Central memory CD4-positive, alpha-beta T cell (primary cell): ENCODE measurements at places on chromosomes 1 and 21.
A peak's percentile ranks its signal among the peaks of the same experiment; 100 is the strongest.

GRCh38 chr1:31445951-31446350, 32.9 kb downstream of the SERINC2 start:
- DNase-seq = no peak

DNA sequence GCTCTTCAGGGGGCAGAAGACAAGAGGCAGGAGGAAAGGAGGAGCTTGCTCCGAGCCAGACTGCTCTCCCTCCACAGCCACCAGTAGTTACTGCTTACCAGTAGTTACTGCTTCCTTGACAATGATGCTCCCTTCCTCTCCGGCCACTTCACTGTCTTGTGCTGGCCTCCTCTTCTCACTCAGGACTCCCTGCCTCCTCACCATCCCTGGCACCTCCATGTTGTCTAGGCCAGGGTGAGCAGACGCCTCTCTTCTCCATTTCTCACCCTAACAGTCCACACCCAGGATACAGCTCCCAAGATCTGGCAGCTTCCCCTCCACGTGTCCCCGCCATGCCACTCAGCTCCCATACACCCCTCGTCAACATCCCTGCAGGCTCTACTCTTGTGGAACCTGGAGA, 82.4 kb upstream of the TLR5 start:
- DNase-seq = no peak

DNA sequence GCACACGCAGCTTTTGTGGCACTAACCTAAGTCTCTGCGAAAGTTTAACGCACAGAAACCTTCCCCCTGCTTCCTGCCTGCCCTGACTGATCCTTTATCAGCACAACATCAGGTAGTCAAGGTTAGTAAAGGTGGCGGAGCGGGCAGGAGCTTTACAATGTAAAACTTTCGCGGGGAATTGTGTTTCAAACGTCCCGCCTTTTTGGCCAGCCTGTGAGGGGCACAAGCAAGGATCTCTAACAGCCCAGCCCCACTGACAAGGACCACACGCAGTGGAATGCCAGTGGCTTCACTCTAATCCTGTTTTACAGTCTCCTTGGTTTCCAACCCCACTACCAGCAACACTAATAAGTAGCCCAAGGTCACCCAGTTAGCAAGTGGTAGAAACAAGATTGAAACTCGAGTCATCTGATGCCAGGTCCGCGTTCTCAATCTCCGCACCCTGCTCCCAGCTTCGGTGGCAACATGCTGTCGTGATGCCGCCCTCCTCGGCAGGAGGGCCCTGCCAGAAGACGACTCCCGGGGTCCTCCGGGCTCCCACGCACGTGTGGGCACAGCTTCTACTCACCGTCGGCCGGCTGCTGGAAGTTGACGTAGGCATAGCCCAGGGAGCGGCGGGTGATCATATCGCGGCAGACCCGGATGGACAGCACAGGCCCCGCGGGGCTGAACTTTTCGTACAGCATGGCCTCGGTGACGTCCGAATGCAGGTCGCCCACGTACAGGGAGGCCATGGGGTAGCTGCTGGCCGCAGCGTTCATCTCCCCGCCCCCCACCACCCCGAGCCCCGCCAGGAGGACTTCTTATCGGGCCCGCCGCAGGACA, 1.2 kb downstream of the PABPC4 start:
- DNase-seq = peak; percentile 58

DNA sequence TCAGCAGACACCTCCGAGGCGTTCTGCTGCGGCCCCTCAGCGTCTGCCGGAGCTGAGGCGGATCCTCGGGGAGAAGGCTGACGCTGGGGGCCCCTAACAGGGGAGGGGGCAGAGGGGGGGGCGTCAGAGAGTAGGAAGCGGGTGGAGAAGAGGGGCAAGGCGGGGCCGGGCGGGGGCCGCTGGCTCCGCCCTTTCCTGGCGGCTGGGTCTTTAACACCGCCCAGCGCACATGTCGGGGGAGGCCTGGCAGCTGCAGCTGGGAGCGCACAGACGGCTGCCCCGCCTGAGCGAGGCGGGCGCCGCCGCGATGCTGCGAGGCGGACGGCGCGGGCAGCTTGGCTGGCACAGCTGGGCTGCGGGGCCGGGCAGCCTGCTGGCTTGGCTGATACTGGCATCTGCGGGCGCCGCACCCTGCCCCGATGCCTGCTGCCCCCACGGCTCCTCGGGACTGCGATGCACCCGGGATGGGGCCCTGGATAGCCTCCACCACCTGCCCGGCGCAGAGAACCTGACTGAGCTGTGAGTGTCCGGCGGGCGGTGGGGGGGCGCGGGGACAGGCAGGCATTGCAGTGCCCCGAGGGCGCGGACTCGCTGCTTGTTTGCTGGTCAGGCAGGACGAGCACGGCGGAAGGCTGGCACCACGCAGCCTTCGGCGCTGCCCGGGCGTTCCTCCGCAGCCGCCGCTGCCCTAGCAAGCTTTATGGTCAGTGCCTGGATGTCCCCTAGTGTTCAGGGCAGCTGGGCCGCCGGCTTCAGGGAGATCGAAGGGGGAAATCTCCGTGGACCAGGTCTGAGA, at the start of gene NTRK1:
TSS of gene NTRK1 (plus strand) at position 238 of the 796 bp plus-strand sequence. CDS start at position 308, 70 bp downstream.
- DNase-seq = peak; percentile 39

- DNase-seq = no peak
These were observed 35.4 kb downstream of the TNFRSF9 start for GRCh38 chr1:7905262-7905661.

DNA sequence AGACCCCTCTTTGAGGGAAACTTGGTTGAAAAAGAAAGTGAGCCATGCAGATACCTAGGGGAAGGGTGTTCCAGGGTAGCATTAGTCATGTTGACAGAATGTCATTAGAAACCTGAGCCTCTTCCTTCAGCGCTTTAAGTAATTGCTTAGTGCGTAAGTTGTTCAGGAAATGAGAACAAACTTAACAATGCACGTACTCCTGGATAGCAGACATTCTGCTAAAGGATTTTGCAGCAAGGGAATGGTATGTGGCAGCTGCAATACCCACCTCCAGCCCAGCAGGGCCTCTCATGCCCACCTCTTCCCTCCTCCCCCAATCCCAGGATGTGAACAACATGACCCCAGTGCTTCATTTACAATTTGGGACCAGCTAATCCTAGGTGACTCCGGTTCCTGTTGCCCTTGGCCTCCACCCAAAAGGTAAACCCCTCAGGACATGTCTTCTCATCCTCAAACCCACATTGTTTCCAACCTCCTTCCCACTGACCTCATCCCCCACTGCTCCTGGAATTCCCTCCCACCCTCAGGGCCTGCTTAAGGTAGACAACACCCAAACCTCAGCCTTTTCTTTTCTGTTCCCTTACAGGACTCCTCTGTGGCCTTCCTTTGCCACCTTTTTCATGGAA, 98.0 kb upstream of the BCAR3 start:
- DNase-seq = no peak

DNA sequence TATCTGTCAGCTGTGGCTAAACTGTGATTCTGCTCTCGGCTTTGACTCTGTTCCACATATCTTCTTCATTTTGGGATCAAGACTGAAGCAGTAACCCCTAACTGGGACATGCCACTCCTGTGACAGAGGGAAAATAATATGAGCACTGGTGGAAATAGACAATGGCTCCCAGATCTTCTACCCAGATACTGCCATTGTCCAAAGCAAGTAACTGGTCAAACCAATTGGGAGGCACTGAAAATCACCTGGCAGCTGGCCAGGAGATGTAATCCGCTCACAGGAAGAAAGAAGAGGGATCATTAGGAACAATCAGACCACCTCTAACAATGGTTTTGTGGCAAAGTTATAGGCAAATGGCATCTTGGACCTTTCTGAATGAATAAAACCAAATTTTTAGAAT, 10.7 kb downstream of the SNX7 start:
- DNase-seq = no peak

GRCh38 chr1:157288996-157289395, 150.8 kb upstream of the ETV3 start:
- DNase-seq = no peak

- DNase-seq = no peak
These were observed 664 bp downstream of the BACE2 start for GRCh38 chr21:41168391-41169257.

DNA sequence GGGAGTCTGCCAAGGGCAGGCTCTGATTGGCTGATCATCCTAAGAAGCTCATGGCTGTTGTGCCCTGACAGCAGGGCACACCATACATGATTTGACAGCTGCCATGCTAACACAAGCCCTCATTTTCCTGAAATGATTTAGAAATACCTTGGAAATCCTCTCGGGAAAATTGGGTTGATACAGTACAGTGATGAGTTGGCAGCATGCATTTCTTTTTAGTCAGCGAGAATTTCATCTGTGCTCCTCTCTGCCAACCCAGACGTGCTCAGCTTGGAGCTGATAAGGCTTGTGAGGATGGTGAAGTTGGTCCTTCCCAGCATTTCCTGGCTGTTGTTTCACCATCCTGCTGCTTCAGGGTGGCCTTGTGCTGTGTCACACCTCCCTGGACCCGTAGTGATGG, 22.6 kb upstream of the KCNQ4 start:
- no peak for DNase-seq

DNA sequence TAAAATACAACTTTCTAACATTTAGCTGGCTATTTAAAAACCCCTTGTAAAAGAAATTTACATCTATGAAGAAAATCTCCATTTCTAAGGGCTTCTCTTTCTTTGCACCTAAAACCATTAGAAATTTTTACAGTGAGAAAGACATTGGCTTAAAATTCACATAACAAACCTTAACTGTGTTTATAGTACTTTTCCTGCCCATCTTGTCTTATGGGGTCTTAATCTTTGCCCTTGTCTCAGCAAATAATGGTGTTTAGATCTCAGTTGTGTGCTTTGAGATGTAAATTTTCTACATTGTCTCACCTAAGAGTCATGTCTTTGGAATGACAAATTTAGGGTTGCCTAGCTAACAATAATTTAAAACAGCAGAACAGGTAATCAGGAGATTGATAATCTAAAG, 71.5 kb downstream of the DDAH1 start:
- no peak for DNase-seq

DNA sequence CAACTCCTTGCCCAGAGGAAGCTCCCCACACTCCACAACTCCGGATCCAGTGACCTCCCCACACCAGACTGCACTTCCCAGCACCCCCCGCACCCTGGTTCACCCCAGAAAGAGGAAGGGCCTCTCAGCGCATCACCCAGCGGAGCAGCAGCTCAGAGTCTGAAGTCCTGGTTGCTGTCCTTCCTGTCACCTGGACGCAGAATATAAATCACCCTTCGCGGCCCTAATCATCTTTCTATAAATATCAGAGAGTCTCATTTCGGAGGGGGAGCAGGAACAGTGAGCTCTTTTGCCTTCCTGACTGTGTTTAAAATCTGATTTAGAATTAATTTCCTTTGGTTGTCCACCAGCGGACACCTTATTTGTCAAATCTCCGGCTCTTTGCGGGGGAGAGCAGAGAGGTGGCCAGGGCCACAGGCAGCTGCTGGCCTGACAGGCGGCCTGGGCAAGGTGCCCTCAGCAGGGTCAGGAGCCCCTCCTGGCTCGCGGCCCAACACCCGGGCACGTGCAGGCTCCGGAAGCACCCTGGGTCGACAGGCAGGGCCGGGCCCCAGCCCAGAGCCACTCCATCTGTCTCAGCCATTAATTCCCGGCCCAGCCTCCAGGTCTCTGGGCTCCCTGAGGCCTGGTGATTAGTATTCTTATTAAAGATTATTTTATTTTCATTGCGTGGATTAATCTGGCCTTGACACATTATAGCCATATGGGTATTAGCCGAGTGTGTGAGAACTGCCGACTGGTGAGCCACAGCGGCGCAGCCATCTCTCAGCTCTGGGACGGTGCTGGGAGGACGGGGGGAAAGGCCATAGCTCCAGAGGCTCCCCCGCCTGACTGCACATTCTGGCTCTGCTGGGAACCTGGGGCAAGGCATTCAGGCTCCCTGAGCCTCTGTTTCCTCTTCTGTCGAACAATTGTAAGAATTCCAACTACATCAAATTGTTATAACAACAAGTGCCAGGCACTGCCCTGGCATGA, 19.7 kb downstream of the EPHA8 start:
- no peak for DNase-seq

- no peak for DNase-seq
These were observed 590 bp upstream of the TACSTD2 start for GRCh38 chr1:58577654-58578030.

DNA sequence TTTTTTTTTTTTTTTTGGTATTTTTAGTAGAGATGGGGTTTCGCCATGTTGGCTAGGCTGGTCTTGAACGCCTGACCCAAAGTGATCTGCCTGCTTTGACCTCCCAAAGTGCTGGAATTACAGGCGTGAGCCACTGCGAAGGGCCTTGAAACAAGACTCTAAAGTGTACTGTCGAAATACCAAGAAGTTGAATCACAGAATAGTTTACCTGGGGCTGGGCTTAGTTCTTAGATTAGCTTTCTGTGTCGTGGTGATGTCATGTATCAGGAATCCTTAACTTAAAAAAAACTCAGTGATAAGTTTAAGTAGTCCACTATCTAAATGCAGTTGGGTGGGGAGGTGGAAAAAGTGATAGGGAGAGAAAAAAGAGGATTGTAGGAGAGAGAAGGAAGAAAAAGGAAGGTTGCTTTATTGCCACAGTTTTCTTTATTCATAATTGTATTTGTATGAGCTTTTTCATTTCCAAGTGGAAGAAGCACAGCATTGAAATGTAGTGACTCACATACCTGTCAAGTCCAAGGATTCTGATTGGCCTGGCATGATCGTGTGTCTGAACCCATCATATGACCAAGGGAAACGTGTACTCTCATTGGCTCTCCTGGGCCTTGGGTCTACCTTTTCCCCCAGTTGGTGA, 13.4 kb downstream of the ITSN1 start:
- no peak for DNase-seq

- DNase-seq = no peak
These were observed 127.0 kb downstream of the MRPS6 start for GRCh38 chr21:34200288-34200905.

GRCh38 chr1:172977296-172978017, 73.3 kb downstream of the TNFSF18 start:
- no peak for DNase-seq

GRCh38 chr1:74316302-74316701, 81.1 kb downstream of the TNNI3K start:
- DNase-seq = no peak

- no peak for DNase-seq
These were observed 98.3 kb downstream of the ABCA4 start for GRCh38 chr1:94022471-94023189.

DNA sequence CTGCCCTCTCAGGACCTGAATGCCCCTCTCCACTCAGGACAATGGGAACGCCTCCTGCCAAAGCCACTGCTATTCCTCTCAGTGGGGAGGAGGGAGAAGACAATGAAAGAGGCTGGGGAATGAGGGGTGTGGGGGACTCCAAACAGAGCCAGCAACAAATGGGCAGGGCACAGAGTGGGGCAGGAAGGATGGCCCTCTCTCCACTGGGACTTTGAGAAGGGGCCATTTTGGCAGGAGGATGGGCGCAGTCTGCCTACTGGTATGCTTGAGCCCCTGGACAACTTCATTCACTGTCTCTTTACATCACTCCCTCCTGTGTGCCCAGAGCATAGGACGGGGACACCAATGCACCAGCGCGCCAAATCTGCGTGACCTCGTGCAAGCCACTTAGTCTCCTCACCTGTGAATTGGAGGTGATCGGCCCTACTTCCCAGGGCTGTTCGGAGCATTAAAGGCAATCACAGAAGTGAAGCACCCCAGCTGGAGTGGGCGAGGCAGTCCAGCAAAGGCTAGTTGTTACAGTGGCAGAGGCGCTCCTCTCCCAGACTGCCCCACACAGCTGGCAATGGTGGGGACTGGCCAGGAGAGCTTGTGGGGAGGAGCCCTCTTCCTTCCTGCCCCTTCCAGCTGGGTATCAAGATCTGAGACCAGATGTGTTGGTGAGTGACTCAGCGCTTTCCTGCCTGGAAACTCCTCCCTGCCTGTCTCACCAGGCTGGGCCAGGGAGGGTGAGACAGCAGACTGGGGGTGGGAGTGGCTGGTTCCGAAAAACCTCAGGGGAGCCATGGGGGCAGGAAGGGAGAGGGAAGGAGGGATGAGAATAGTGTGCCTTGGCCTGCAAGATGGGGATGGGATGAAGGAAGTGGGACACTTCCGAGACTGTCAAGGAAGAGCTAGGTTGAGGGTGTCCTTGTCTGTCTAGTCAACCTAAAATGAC, 22.4 kb upstream of the SYNC start:
- no peak for DNase-seq
